ENCODE measurements at places on chromosomes 12 and 14.

GRCh38 chr12:52007982-52008510 lies 1.3 kb downstream of the TAMALIN start:
- DNase-seq = no peak

GRCh38 chr12:16730772-16731171 lies 124.8 kb upstream of the LMO3 start:
- DNase-seq = no peak

DNA sequence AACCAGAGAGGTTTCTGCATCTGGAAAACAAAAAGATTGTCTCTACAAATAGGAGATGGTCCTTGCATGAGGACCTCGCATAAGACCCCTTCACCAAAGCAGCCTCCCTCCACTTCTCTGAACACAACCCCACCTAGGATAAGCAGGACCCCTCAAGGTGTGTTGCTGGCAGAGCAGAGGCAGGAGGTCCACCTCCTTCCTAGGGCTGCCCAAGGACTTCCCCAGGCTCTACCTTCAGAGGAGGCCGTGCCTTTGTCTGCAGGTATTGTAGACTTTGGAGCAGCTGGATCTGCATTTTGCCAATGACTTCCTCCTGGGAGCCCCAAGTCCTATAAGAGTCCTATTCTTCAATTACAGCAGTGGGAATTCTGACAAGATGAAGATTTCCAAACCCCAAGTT lies 67.3 kb upstream of the TSPAN11 start:
- no peak for DNase-seq

DNA sequence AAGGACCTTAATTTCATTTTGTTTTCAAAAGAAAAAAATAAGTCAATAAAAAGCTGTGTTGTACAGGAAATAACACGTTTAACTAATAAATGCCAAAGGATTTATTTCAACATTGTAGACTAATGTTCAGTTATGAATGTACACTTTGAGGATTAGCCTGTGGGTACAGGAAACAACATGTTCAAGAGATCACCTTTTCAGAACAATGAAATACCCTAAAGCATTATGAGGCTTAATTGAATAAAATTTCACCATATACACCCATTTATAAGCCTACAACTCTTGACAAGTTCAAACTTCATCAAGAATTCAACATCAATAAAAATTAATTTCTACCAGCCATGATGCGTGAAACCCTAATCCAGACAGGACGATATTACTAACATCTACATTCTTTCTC lies 56.6 kb upstream of the SLC6A15 start:
- DNase-seq = no peak

- DNase-seq = no peak
Measured at GRCh38 chr12:22173177-22173576, 127.2 kb downstream of the CMAS start.
